ENCODE measurements at places on chromosomes 5 and 9.

GRCh38 chr9:85743275-85744128 is 1.7 kb upstream of the AGTPBP1 start:
- DNase-seq: no peak

- DNase-seq: no peak
Measured at GRCh38 chr5:80190960-80191359, 64.9 kb downstream of the SERINC5 start.

GRCh38 chr9:104765138-104765537 is 1.2 kb downstream of the NIPSNAP3B start:
- no peak for DNase-seq

DNA sequence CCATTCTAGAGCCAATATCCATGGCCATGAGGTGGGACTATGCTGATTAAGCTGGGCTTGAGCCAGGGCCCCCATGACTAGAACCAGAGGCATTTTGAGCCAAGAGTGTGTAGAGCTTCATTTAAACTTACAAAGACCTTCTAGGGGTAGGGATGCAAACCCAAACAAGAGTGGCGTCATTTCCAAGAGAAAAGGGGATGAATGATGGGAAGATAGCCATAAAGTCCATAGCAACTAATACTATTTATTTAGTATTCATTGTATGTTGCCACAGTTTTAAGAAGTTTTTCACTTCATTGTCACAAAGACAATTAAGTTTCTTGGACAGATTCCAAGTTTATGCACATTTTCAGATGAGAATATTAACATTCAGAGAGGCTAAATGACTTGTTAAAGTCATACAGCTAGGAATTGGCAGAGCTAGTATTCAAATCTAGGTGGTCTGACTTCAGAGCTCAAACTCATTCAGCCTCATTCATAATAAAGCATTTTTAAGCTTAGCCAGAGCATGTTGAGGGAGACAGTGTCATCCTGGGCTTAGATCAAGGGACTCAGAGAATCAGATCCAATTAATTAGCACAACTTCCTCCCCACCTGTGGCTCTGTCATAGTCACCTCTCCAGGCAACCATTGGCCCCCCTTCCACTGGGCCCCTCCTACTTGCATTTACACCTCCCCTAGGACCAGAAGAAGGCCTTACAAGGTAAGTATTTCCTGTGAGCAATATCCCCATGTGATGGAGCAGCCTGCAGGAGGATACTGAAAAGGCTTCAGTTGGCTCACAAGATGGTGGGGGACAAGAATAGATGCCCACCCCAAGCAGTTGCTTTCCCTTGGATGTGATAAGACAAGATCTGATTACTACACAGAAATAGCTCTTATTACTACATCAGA is 95.0 kb upstream of the PCSK1 start:
- DNase-seq: no peak

- DNase-seq: no peak
Measured at GRCh38 chr9:116980582-116981120, 293.5 kb downstream of the TRIM32 start.

DNA sequence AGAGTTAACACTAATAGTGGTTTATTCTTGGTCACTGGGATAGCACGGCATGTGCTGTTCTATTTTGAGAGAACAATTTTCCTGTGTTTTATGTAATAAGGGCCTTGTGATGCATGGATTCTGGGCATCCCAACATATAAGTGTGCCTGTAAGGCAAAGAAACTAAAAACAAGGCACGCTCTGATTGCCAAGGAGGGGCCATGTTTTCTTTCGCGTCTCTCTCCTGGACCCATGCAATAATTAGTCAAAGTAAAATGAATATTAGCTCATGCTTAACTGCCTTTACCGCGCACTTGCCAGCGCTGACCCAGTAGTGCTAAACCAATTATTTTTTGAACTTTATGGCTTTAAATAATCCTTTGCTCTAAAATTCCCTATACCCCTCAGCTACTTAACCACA is 140.9 kb downstream of the PSAT1 start:
- no peak for DNase-seq

DNA sequence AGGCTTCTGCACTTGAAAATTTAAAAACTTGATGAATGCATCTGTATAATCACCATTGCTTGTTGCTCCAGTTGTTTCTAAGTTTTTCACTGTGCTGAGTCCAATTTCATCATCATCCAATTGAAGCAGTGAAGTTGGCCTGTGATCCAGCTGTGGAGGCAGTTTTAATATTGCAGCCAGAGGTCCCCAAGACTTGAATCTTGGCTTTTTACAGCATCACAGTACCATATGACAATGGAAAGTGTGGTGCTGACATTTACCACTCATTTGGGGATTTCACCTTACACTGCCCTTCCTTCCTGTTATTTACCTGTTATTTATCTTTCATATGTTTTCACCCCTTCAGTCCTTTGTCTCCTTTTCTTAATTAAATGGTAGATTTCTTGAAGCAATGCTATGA is 76.2 kb upstream of the SPIN1 start:
- no peak for DNase-seq

Measured in WTC11 (cell line).